ENCODE measurements at places on chromosomes 2 and 18.

GRCh38 chr2:241217320-241218031, 29.0 kb downstream of the ANO7 start:
- peak; percentile 37 for DNase-seq

- no peak for DNase-seq
Measured at GRCh38 chr2:101820519-101820918, 123.0 kb downstream of the MAP4K4 start.

GRCh38 chr2:158509928-158510797, 53.4 kb downstream of the PKP4 start:
- no peak for DNase-seq

- DNase-seq, result no peak
Measured at GRCh38 chr2:12155303-12156051, 409.0 kb downstream of the LPIN1 start.

DNA sequence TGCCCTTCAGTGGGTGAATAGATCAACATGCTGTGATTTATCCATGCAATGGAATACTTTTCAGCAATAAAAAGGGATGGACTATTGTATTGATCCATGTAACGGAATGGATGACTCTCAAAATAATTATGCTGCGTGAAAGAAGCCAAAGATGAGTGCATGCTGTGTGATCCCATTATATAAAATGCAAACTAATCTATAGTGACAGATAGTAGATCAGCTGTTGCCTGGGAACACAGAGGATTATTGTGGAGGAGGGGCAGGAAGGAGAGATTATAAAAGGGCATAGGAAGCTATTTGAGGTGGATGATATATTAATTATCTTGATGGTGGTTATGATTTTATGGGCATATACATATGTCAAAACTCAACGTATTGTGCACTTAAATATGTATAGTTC, 55.5 kb upstream of the ADAM23 start:
- no peak for DNase-seq

DNA sequence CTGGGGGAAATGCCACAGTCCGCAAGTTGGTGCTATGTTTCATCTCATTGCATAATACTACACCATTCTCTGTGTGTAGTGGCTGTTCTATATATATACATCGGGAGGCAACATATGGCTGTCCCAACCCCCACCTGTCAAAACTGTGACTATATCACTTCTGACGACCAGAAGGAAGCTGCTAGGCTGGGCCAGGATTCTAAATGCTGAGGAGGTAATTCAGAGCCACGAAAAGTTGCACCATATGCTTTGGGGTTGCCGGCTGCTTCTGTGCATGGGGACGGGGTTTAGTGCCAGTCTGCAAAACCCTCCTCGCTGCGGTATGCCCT, 117.3 kb downstream of the MSH2 start:
- DNase-seq, result no peak

DNA sequence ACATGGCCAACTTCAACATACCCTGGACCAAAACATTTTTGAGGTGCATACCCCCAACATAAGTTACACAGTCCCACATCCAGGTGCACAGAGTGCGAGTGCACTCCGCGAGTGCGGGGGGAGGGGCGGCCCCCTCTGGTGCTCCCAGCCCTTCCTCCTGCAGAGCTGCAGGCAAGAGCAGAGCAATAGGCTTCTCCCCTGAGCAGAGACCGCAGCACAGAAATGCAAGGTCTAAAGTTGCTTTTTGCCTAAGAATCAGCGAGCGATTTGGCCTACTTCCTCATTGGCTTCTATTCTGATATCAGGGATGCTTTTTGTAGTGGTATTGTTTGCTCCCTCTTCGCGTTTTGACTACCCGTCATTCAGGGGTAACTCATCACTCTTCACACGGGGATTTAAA, 40.6 kb downstream of the BOLA3 start:
- DNase-seq, result no peak

DNA sequence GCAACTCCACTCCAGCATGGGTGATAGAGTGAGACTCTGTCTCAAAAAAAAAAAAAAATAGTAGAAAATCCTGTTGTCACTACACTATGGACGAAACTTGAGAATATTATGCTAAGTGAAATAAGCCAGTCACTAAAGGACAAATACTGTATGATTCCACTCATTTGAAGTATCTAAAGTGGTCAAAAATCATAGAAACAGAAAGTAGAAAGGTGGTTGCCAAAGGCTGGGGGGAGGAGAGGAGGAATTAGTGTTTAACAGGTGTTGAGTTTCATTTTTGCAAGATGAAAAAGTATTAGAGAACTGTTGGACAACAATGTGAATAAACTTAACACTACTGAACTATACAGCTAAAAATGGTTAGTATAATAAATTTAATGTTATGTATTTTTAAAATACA, 18.8 kb upstream of the RMP24 start:
- no peak for DNase-seq

DNA sequence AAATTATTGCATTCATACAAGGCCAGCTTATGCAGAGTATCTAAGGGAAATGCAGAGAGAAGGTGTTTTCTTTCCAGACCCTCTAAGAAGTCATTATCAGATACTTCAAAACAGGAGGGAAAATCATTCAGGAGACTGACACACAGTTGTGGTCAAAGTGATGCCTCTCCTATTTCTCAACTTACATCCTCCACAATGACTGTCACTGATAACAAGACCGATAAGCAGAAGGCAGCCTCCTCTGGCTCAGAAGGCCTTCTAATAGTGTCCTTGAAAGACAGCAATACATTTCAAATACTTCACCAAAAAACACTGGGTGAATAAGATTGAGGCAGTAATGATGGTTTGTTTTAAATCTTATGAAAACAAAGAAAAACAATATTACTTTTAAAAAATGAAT, 199.7 kb downstream of the PIEZO2 start:
- no peak for DNase-seq

GRCh38 chr2:239199041-239199768, 201.6 kb downstream of the HDAC4 start:
- DNase-seq, result no peak

DNA sequence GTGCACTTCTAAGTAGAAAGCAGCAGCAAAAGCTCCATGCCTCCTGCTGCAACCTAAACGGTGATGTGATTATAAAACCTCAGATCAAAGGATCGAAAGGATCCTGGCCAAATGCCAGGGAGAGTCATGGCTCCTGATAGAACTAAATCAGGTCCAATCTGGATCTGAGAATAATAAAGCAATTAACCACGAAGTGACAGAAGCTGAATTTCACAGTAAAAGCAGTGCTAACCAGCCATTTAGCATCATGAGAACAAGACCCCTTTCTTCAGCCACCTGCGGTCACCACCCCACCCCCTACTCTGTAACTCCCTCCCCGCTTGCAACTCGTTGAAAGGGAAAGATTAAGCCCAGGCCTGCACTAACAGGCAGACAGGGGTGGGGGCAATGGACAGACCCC, 748.7 kb downstream of the BCL11A start:
- no peak for DNase-seq

GRCh38 chr18:10378688-10379420, 75.6 kb upstream of the APCDD1 start:
- no peak for DNase-seq

- no peak for DNase-seq
Measured at GRCh38 chr18:77572537-77572936, 322.9 kb downstream of the GALR1 start.

GRCh38 chr2:134167015-134167414, 86.9 kb upstream of the MGAT5 start:
- no peak for DNase-seq

DNA sequence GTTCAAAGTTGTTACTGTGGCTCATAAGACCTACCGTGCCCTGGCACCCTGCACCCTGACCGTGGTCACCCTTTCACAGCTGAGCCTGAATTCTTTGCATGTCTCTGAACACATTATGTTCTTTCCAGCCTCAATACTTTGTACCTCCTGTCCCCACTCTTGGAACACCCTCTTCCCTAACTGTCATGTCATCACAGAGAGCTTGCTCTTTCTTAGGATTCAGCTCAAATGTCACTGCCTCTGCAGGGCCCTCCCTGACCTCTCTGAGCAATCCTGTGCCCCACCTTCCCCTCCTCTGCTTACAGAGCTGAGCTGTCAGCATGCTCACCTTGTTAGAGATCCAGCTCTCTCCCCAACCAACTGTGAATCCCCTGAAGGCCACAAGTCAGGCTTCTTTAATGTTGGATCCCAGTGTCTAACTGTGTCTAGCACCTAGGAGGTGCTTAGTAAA, 15.0 kb downstream of the PRKAG3 start:
- DNase-seq, result no peak

GRCh38 chr2:222336442-222336841, 37.6 kb upstream of the PAX3 start:
- no peak for DNase-seq

DNA sequence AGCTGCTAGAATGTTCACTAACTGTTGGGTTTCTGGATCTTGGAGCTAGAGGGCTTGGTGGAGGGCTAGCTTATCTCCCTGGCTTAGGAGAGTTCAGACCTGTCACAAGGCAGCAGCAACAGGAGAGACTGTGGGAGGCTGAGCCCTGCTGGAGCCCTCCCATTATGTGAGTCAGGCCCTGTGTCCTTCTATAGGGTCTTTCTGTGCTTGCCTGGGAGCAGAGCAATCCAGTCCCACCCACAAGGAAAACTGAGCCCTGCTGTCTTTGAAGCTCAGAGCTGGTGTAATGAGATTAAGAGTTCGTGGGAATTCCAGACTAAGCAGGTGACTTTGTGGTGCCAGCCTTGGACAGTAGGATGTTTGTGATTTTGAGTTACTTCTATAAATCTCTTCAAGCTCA, 249.0 kb downstream of the TTC32 start:
- no peak for DNase-seq

- no peak for DNase-seq
Measured at GRCh38 chr2:120758181-120759144, 22.8 kb downstream of the GLI2 start.

- DNase-seq, result no peak
Measured at GRCh38 chr2:17544256-17544655, 3.8 kb downstream of the VSNL1 start.

GRCh38 chr2:182391443-182391842, 35.4 kb downstream of the PDE1A start:
- no peak for DNase-seq

DNA sequence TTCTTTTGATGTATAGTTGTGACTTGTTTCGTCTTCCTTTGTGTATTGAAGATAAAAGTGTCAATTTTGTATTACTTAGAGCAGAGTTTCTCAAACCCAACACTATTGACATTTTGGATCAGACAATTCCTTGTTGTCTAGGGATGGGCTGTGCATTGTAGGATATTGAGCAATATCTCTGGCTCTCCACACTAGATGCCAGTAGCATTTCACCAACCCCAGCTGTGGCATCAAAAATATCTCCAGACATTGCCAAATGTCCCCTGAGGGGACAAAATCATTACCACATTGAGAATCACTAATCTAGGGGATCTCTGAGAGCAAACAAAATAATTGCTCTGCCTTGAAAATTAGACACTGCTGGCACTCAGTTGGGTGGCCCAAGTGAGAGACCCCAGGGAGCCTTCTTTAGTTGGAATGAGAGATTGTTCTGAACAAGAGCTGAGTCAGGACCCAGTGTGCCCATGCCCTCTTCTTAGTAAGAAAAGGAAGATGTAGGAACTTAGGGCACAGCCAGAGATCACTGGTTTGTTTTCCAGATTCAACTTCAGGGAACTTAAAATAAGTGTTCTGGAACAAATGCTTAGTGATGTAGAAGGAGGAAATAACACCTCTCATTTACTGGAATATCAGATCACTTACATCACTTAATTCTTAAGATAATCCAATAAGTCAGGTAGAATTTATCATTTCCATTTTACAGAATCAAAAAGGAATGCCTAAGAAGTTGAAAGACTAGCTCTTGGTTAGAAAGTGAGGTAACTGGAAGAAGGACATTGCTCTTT, 466.6 kb upstream of the TNP1 start:
- DNase-seq, result no peak

DNA sequence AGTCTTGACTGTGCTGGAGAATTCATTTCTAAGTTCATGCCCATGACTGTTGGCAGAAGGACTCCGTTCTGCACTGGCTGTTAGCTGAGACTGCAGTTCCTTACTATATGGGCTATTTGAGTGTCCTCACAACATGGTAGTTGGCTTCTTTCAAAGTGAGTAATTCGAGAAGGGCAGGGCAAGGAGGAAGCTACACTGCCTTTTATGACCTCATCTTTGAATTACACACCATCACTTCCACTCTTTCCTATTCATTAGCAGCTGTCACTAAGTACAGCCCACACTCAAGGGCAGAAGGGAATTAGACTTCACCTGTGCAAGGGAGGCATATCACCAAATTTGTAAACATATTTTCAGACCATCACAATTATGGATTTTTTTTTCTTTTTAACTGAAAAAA, 55.9 kb upstream of the EPAS1 start:
- DNase-seq, result no peak

DNA sequence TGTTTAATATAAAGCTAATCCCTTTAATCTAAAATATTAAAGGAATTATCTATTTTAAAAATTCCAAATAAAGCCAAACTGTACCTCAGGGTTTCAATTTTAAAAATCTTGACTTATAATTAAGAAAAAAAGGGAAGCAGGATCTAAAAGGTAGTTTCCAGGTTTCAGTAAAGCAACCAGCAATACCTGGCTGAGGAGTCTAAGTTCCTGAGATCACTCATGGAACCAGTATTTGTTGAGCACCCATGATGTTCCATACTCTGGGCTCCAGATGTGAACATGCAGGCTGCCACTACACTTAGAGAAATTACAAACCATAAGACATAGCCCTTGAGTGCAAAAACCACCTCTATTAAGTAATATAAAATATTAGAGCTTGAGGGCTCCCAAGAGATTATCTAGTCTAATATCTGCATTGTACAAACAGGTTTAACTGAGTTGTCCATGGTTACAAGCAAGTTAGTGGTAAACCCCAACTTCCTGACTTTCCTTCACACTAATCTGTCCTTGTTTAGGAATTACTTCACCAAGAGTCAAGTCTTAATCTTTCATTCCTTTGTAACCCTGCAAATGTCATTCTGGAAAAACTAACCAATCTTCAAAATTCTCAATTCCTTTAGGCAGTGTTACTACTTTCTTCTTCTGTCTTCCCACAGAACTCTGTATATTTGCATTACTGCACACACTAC, 49.2 kb downstream of the CLASP1 start:
- DNase-seq, result no peak

GRCh38 chr18:23969664-23970063, 44.9 kb upstream of the TTC39C start:
- no peak for DNase-seq

DNA sequence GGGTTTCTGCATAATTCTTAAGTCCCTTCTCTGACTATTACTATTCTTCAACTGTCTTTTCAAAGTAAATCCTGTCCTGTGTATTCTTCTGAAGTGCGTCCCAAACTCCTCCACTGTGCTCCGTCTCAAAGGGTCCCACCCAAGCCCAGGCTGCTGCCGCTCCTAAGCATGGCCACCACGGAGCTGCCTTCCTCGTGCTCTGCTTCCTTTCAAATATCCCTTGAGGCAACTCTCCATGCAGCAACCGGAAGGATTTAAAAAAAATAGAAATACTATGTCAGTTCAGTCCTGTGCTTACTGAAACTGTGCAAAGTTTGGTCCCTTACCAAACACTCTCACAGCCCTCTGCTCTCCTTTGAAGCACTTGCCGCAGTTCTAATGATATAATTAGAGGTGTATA, 116.1 kb downstream of the NOL10 start:
- no peak for DNase-seq
